ENCODE measurements at places on chromosomes 5 and 9. TPM values are rescaled to one million over a fixed set of nuclear protein-coding genes. Genes with fewer than 3 reads are reported as not detected.

Gene OTP
- total RNA-seq = 0.08 TPM

Gene PCDHA1
- total RNA-seq = 0.08 TPM

Gene TMEM250
- 50.8 TPM for total RNA-seq

Gene PFN3
- not detected for total RNA-seq

Gene TMOD1
- 2.0 TPM for total RNA-seq

Gene CDKN2B
- total RNA-seq = not detected

Gene C5orf58
- total RNA-seq = not detected

Gene FAM170A
- not detected for total RNA-seq

Gene ERMP1
- 15.5 TPM for total RNA-seq

Gene SLC25A2
- not detected for total RNA-seq

Gene ANKRD33B
- total RNA-seq = 8.0 TPM

Gene ANXA2R
- 3.1 TPM for total RNA-seq

Gene PCDHB11
- not detected for total RNA-seq

Gene MUSK
- total RNA-seq = not detected

Gene ST6GALNAC4
- total RNA-seq = 19.4 TPM

Gene NSMF
- total RNA-seq = 36.9 TPM

Gene MARCOL
- not detected for total RNA-seq

Gene SLC34A3
- total RNA-seq = 0.07 TPM
